Aorta (tissue), 5 donors: ENCODE measurements at places on chromosomes 2 and 18.

GRCh38 chr2:231922311-231923009 lies 3.7 kb downstream of the NPPC start:
- no peaks in the 10 kb centered on the region for H3K36me3 ChIP-seq
- H3K4me3 ChIP-seq = no peak overlapping the region
- peak; percentile 16 for DNase-seq
- H3K27ac ChIP-seq = no peak overlapping the region

DNA sequence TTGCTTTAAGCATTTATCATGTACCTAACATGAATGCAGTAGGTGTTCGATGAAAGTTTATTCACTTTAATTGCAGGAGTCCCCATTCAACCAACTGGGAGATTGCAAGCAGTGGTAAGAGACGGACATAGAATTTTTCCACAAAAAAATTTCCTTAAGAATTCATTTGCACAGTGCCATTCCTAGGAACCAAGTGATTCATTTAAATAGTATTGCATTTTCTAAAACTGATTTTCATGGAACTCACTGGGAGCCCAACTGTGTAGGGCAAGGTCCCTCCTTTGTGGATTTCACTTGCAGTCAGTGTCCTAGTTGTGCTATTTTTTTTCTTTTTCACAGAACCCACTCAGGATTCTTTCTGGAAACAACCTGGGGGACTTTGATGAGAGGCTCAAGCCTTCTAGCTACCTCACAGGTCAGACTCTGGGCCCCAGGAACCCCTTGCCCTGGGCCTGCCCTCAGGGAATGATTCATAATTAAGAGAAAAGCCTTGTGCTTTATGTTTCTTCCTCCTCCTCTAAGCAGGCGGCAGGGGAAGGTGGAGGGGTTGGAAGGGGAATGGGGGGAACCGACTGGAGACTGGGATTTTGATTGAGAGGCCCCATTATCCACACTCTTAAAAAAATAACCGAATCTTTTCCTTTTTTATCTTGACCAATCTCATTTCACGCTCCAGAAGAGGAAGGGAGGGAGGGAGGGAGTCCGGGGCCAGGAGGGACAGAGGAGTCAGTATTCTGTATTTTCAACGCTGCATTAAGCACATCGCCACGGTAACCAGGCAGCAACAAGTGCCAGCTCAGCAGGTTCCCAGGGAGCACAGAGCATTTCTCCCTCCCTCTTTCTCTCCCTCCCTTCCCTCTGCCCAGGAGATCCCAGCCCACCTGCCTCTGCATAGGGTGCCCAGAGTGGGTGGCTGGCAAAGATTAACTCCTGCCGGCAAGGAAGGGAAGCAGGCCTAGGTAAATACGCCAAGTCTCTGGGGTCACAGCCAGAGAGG lies 51.8 kb downstream of the PSD4 start:
- H3K36me3 ChIP-seq = no peaks in the 10 kb centered on the region
- H3K4me1 ChIP-seq = no peaks in the 10 kb centered on the region
- H3K27ac ChIP-seq = no peak overlapping the region
- H3K4me3 ChIP-seq = no peak overlapping the region
- no peaks in the 10 kb centered on the region for H3K27me3 ChIP-seq

DNA sequence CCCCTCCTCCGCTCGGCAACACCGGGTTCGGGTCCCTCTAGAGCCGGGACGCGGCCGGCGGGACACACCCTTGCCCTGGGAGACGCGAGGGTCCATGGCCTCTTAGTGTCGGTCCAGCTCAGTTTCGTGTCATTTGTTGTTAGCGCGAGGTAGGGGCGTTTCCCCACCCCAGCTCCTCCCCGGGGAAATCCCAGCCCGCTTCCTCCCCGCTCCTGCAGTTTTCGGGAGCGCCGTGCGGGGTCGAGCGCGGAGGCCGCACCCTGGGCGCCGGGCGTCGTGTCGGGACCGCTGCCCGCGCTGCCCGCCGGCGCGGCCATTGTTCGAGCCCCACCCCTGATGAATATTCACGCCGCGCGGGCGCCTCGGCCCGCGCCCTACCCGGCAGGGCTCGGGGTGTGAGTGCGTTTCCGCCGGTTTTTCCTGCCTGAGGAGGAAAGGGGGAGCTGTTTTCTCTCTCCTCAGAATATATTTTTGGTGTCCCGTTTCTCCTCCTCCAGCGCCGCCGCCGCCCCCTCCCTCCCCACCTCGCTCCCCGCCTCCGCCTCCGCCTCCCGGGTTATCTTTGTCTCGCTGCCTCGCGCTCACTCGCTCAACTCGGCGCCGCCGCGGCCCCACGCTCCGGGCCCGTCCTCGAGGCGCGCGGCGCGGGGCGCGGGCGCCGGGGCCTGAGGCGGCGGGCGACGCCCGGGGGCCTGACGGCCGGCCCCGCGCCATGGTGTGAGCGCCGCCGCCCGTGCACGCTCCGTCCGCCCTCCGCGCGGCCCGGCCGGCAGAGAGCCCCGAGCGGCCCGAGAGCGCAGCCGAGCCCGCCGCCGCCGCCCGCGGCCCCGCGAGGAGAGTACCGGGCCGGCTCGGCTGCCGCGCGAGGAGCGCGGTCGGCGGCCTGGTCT lies at the start of gene MAP4K4:
Gene MAP4K4 (plus strand): TSS at position 584 of the 890 bp plus-strand sequence. CDS start 374 bp downstream, outside the sequence.
- DNase-seq = peak; percentile 91
- H3K36me3 ChIP-seq = no peaks in the 10 kb centered on the region
- H3K27me3 ChIP-seq = no peaks in the 10 kb centered on the region
- peak within 1 kb of the TSS; percentile 49 for H3K27ac ChIP-seq

DNA sequence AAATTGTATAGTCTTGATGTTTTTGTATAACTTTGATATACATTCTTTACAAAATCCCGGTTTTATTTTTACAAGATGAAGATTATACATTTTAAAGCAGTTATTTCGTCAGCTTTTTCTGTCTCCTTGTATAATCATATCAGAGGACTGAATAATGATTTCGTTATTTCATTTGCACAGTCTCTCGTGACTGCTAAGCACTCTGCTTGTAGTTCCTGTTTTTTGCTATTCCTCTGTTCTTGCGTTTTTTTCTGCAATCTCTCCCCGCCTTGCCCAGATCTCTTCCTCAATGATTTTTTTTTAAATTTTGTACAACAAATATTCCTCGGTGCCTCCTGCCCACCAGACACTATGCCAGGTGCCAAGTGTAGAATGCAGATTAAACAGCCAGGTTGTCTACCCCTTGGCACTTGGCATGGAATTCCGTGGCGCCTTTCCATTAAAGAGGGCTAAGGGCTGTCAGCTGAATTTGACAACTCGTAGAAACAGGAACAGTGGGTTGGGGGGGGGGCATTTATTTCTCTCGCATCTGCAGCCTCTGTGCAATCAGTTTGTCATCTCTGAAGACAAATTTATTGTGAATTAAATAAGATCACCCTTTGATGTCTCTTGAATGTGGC lies 69.6 kb downstream of the KLHL29 start:
- DNase-seq = no peak
- H3K36me3 ChIP-seq = no peaks in the 10 kb centered on the region
- H3K4me1 ChIP-seq = no peaks in the 10 kb centered on the region
- H3K4me3 ChIP-seq = no peak overlapping the region
- no peak overlapping the region for H3K27ac ChIP-seq
- no peaks in the 10 kb centered on the region for H3K27me3 ChIP-seq

- DNase-seq = no peak
- H3K4me1 ChIP-seq = no peaks in the 10 kb centered on the region
- no peaks in the 10 kb centered on the region for H3K27me3 ChIP-seq
- H3K27ac ChIP-seq = no peak overlapping the region
- H3K4me3 ChIP-seq = no peak overlapping the region
Observed at GRCh38 chr2:237541243-237541642, 25.1 kb upstream of the PRLH start.

DNA sequence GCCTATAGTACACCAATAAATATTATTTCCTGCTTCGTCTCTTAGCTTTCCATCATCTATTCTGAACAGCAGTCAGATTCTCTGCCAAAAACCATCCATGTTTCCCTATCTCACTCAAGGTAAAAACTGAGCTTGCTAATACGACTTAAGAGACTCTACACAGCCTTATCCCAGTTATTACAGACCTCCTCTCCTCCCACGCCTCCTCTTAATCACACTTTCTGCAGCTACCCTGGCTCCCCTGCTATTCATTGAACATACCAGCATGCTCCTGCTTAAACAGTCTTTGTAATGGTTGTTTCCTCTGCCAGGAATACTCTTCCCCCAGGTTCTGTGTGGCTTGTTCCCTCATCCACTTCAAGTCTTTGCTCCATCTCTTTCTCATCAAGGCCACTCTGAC lies 81.5 kb downstream of the PDE1A start:
- no peaks in the 10 kb centered on the region for H3K27me3 ChIP-seq
- H3K4me1 ChIP-seq = no peaks in the 10 kb centered on the region
- no peak for DNase-seq
- H3K4me3 ChIP-seq = no peak overlapping the region
- H3K36me3 ChIP-seq = no peaks in the 10 kb centered on the region
